ENCODE measurements at places on chromosomes 5 and 9.

GRCh38 chr9:70020217-70020616, 23.4 kb upstream of the MAMDC2 start:
- no peak for DNase-seq

GRCh38 chr9:134053401-134053871, 14.4 kb downstream of the BRD3 start:
- no peak for DNase-seq

DNA sequence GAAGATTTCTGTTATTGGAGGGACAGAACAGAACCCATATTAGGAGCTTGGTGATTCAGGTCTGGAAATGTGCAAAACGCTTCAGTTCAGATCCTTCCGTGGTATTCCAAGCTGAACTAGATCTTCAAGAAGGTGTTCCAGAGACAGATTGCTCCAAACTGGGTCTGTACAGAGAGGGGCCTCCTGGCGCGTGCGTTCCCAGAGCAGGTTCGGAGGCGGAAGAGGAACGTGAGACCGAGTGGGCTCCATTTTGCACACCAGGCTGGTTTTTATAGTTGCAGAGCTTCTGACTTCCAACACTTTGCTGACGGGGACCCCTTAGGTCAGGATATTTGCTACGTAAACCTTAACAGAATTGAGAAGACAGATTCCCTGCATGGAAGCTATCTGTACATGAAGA, 16.7 kb upstream of the RPL26L1 start:
- no peak for DNase-seq

DNA sequence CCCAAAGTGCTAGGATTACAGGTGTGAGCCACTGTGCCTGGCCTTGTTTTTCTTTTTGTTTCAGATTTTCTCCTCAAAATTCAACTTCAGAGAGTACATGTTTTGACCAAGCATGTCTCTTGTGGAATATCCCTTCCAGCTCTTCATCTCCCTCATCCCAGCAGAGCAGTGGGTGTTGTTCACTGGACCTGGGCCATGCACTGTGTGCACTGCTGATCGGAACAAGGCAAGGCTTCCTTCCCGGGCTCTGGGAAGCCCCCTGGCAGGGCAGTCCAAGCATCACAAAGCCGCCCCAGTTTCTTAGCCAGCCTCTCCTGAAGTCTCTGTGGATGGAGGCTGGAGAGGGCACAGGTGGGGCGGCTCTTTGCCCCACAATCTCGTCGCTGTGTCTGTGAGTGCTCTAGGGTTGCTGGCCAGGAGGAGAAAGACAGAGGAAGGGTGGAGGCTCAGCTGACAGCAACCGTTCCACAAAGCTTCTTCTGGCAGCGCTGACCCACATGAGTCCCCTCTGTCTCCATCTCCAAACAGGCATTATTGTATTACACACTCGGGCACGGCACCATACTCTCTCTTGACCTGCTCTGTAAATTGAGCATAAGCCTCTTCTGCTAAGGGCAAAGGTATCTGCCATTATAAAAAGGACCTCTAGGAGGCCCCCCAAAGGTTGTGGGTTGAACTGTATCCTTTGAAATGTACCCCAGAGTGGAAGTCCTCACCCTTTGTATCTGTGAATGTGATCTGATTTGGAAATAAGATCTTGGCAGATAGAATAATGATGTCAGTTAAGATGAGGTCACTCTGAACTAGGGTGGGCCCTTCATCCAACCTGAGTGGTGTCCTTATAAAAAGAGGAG, 89.6 kb downstream of the TARS1 start:
- no peak for DNase-seq

GRCh38 chr5:177355868-177356168, 1.9 kb upstream of the RGS14 start:
- no peak for DNase-seq

GRCh38 chr5:177542816-177543465, 11.4 kb downstream of the FAM193B start:
- no peak for DNase-seq

DNA sequence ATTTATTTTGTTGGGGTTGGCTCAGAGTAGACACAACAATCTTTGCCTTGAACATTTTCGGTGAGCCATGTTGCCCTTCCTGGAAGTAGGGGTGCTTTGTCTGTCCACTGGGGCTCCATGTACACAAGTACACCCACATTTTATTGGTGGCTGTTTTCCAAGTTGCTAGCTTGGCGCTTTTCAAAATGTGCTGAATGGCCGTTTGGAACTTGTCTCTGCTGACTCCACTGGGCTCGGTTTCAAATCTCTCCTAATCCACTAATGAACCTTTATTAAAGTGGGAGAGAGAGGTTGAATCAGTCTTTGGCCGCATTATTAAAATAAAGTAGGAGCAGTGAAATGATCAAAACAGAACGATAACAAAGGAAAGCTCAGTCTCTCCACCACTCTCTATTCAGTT, 64.6 kb upstream of the TAF11L2 start:
- no peak for DNase-seq

- no peak for DNase-seq
Observed at GRCh38 chr5:140025736-140026135, 17.4 kb downstream of the NRG2 start.

DNA sequence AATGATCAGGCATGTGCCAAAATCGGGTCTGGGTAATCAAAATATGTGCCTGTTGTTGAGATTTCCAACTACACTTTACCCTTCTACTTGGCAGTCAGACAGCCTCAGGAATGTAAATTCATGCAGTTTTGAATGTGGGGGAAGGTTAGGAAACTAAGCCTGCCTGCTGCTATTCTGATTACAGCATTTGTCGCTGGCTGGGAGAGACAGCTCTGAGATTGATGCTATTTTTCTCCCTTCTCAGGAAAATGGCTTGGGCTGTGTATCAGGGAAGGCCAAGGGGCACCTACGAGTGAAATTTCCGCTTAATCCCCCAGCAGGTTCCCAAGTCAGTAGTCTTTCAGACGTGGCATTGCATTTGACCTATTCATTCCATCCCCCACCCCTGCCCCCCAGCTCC, 3.6 kb upstream of the RGS7BP start:
- no peak for DNase-seq

- DNase-seq, result peak; percentile 37
Observed at GRCh38 chr5:74538206-74538661, 102.3 kb downstream of the ENC1 start.

DNA sequence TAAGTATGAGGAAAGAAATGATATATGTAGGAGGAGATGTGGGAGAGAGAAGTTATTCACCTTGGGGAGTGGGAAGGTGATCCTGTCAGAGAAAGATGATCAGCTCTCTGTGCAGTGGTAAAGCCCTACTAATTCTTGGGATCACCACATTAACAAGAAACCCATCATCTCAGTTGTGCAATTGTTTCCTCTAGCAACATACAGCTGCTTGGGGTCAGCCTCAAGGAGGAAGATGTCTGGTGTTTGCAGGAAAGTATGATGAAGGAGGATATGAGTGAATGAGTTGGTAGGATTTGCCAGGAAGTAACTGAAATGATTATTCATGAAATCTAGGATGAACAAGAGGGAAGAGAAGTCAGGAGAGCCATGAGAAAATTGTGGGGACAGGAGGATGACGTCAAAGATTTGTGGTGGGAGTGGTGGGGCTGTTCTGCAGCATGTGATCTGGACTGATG, 50.1 kb downstream of the TNFSF8 start:
- DNase-seq, result no peak

DNA sequence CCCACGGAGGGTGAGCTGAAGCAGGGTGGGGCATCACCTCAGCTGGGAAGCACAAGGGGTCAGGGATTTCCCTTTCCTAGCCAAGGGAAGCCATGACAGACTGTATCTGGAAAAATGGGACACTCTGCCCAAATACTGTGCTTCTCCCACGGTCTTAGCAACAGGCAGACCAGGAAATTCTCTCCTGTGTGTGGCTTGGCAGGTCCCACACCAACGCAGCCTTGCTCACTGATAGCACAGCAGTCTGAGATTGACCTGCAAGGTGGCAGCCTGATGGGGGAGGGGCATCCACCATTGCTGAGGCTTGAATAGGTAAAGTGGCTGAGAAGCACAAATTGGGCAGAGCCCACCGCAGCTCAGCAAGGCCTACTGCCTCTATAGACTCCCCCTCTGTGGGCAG, 23.2 kb downstream of the RAB3C start:
- no peak for DNase-seq

- DNase-seq, result no peak
Observed at GRCh38 chr9:32248189-32248712, 136.2 kb upstream of the ACO1 start.

GRCh38 chr5:91865915-91866314, 482.8 kb upstream of the ARRDC3 start:
- DNase-seq, result no peak

DNA sequence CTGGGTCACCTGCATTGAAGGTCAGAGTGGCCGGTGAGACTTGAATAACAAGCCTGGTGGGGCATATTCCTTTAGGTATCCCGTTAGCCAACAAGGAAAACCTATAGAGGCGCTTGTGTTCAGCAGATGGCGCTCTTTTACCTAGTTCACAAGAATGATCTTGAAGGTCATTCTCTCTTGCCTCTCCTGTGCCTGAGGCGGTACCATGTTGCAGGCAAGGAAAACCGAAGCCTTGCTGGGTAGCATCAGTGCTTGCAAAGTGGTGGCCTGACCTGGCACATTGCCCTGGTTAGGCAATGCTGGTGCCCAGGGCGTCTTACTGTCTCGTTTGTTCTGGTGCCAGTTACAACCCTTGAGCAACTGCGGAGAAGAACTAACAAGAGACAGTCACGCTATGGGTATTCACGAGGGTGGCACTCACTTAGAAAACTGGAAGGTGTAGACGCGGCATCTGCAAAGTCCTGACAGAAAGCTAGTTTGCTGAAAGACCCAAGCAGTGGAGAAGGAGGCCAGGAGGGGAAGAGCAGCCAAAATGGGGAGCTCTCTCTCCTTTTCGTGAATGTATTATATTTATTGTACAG, 56.7 kb downstream of the AOPEP start:
- peak; percentile 78 for DNase-seq

DNA sequence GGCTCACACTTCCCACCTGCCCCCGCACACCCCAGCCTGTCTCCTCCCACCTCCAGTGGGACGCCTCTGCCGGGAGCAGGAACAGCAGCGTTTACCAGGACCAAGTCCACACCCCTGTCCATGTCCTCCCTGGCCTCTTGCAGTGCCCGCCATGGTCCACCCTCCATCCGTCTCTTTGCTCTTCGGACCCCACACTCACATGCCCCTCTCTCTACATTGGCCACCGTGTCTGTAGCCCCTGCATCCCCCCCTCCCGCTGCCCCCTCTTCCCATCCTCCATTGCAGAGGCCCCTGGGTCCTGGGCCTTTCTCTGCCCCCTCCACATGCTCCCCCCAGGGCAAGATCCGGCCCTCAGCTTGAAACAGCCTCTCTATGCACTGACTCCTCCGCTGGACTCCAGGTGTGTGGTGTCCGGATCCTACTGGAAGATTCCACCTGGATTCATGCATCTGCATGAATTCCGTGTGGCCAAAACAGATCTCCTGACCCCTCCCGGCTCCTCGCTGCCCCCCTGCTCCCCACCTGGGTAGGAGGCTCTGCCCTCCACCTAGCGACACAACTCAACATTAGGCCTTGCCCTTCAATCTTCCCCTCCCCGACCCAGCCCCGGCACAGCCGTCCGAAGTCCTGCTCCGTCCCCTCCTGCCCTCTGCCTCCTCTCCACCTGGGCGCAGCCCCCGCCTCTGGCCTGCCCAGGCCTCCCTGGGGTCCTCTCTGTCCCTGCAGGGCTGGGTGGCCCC, 168.5 kb downstream of the OLFM1 start:
- DNase-seq, result no peak

DNA sequence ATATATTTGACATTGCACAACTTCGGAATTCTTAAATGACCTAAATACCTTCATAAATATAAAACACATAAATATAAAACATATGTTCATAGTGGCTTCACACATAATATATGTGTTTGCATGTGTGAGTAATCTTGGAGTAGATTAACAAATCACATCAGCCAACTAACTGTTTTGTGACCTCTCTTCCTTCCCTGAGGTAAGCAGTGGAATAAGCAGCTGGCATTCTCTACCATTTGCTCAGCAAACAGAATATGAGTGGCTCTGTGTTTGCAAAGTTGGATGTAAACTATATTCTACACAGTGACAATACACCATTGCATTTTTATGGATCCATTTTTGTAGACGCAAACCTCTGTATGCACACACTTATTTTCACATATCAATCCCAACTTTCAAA, 189.9 kb downstream of the ACER2 start:
- no peak for DNase-seq

DNA sequence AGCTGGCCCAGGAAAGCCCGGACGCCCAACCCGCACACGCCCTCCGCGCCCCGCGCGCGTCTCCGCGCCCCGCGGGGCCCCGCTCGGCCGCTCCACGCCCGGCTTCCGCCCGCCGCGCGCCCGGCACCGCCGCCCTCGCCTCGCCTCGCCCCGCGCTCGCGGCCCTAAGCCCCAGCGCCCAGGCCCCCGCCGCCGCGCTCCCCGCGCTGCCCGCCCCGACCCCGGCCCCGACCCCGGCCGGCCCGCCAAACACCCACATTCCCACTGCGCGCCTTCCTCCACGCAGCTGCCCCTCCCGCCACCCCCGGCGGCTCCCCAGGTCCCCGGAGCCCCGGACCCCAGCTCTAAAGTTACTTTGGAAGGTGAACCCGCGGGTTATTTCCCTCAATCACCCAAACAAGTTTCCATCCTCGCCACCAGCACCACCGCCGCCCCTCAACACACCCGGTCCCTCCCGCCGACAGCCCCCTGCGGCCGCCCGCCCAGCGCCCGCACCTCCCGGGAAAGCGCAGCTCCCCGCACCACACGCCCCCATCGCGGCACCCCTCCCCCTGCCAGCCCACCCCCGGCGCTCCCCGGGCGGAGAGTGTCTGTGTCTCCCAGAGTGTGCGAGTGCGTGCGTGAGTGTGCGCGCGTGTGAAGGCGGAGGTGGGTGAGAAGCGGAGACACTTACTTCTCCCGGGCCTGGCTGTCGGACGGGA, 439 bp downstream of the SSBP2 start:
- peak; percentile 22 for DNase-seq
